ENCODE measurements at places on chromosomes 12 and 14.

DNA sequence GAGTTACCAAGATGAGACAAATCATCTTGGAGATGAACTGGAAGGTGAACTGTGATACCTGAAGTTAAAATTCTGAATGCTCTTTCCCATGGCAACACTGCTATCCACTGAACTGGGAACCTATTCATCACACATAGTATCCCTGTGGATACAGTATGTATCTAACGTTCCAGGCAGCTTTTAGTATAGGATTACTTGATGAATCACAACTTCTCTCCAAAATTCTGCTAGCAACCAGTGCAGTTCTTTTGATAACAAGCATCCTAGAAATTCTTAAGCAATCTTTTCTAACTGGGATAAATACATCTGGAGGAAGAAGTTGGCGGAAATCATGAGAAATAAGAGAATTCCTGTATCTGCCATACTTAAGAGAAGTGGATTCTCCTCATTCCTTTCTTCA lies 66.4 kb downstream of the PAWR start:
- no peak for DNase-seq

GRCh38 chr12:103627189-103627855 lies 40.2 kb downstream of the STAB2 start:
- no peak for DNase-seq

DNA sequence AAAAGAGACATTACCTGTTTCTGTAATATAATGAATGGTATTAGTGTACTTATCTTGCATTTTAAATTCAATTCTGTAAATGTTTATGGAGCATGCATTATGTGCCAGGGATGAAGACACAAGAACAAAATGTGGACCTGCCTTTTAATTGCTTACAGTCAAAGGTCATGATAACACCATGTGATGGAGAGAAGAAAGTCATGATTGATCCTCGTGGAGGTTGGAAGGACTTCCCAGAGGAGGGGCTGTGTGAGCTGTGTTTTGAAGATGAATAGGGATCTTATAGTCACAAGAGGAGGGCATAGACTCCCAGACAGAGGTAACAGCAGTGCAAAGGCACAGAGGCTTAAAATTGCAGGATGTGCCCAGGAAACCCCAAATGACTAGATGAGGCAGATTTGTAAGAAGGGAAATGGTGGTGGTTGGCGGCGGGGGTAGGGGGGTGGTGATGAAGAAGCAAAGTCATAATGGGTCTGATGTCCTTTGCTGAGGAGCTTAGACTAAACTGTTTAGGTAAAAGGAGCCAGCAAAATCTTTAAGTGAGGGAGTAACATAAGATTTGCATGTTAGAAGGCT lies 151.5 kb downstream of the PRKCH start:
- DNase-seq, result no peak

GRCh38 chr12:118102070-118102469 lies 1.7 kb downstream of the VSIG10 start:
- peak; percentile 47 for DNase-seq

DNA sequence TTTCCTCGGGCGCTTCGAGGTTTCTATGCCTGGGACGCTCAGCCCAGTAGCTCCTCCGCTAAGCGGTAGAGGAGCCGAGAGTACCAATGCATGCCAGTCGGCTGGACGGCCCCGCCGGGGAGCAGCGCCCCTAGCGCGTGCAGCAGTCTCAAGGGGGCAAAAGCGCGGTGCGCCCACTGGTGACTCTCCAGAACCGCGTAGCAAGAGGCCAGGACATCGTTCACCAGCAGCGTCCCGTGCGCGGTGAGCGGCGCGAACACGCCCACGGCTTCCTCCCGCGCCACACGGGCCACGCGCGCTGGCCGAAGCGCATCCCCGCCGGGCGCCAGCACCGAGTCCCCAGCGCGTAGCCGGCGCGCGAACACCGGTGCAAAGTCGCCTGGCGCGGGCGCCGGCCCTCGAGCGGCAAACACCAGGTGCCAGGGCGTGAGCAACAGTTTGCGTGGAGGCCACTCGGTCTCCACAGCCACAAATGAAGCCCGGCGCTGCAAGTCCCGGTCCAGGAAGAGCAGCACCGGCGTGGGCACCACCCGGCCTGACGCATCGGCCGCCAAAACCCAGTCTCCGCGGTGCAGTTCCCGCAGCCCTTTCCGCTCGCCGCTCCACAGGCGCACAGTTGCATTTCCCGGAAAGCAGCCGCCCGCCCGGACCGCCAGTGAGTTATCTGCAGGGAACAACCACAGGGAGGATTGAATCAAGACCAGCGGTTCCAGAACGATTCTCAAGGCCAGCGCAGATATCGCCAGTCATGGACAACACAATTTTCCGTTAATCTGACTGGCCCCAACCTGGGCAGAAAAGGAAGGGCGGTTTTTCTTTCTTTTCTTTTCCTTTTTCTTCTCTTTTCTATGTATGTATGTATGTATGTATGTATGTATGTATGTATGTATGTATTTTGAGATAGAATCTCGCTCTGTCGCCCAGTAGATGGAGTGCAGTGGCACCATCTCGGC lies 4.5 kb downstream of the DHH start:
- peak; percentile 57 for DNase-seq

GRCh38 chr14:77006132-77006531 lies 22.4 kb downstream of the IRF2BPL start:
- DNase-seq, result no peak

GRCh38 chr12:43434614-43435013 lies 117.4 kb downstream of the ADAMTS20 start:
- DNase-seq, result no peak
